ENCODE measurements at places on chromosomes 6 and 20.

DNA sequence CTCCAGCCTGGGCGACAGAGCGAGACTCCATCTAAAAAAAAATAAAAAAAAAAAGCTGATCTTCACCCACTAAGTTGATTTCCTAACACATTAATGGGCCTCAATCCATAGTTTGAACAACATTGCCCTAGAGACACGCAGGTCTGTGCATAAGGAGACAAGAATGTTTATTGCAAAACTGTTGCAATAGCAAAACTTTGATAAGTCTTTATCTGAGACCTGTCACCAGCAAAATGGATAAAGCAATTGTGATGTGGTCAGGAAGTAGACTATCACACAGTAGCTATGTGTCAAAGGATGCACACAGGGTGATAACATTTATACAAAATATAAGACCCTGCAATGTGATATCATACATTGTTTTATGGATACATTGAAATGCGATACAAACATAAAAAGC lies 4.2 kb upstream of the ITPR3 start:
- DNase-seq: no peak

DNA sequence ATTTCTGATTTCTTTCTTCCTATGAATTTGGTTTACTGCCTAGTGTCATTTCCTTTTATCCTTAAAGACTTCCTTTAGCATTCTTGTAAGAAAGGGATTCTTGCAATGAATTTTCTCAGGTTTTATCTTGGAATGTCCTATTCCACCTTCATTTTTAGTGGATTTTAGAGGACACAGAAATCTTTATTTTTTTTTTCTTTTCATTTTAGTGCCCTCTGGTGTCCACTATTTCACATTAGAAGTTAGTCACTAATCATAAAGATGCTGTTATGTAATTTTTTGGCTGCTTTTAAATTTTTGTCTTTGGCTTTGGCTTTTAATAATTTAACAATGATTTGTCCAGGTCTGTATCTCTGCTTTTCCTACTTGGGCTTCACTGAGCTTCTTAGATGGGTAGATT lies 28.1 kb downstream of the LMBRD1 start:
- no peak for DNase-seq

GRCh38 chr6:34332251-34333198 lies 59.9 kb downstream of the NUDT3 start:
- DNase-seq: no peak

DNA sequence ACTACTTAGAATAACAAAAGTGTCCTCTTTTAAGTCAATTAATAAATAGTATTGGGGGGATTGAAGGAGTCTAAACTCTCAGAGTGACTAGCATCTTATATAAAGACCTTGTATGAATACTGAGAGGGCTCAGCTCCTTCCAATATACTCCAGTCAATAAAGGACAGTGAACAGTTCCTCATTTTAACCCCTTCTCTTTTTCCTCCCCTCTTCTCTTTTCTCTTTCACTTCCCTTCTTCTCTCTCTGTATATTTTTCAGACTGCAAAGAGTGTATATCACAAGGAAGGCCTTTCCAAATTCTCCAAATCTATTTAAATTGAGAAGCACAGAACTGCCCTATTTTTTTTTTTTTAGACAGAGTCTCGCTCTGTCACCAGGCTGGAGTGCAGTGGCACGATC lies 99.5 kb downstream of the CD164 start:
- no peak for DNase-seq

Data from NCI-H2029 (cell line).